H7 (cell line): ENCODE measurements at places on chromosomes 16 and 17.

DNA sequence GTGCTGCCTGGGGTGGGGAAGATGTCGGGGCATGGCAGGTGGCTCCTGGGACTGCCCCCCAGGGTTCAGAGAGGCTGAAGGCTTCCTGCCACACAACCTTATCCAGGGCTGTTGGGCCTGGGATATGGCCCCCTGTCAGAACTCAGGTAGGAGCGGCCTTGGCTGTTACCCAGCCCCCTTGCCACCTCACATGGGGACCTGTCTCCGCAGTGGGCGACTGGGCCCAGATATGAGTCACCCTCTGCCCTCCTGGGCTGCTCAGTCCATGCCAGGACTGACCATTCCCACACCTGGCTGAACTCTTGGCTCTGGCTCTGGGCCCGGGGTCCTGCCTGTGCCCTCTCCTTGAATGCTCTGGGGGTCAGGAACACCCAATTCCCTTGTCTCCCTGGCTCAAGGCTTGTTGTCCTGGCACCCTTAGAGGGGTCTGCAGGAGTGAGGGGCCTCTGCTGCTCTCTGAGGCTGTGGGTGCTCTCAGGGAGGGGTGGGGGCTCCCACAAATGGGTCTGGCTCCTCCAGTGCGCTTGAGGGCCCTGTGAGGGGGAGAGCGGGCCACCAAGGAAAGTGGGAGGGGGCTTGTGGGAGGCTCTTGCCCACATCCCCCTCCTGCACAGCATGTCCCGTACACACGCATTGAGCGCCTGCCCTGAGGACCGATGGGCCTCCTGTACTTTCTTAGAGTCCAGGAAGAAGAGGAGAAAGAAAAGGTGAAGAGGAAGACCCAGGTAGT, 36.0 kb downstream of the LGALS9 start:
- peak; percentile 17 for DNase-seq

DNA sequence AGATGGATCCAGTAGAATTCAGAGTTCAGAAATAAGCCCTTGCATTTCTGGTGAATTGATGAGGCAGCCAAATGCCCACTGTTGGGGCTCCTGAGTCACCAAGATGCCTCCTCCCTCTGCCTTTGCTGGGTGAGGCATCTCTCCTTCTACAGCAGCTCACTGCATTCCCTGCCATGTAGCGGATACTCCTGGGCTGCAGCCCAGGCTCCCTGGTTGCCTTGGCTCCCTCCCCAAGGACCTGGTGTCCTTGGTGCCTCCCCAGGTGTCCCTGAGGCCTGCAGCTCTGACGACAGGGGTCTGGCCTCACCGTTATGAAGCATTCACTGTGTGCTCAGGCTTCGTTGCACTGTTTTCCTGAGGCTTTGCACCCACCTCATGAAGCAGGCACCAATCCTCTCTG, 7.7 kb downstream of the RAP1GAP2 start:
- DNase-seq, result no peak

- DNase-seq, result no peak
Observed at GRCh38 chr17:18980682-18981334, 23.8 kb downstream of the FAM83G start.

- peak; percentile 84 for DNase-seq
Observed at GRCh38 chr17:75288770-75289114, 491 bp downstream of the SLC25A19 start.

- DNase-seq, result peak; percentile 61
Observed at GRCh38 chr16:14284930-14285512, 213.9 kb downstream of the MRTFB start.

- no peak for DNase-seq
Observed at GRCh38 chr16:89712274-89712781, 8.4 kb downstream of the VPS9D1 start.

- DNase-seq, result no peak
Observed at GRCh38 chr16:87086156-87086555, 231.0 kb downstream of the C16orf95 start.

DNA sequence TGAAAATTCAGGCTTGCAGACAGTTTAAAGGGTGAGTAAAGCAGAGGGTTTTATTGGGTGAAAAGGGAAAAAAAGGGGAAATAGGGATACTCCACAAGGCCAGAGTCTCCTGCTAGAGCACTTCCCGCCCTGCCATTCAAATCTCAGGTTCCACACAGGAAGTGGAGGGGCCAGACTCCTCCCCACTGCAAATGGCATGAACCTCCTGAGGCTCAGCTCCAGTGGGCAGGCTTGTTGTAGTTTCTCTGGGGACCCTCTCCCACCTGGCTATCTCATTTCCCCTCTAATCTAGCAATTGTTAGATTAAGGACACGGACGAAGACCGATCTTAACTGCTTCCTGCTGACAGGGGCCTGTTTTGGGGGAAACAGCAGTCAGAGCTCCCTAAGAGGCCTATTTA, 43.4 kb downstream of the TAOK1 start:
- no peak for DNase-seq

GRCh38 chr17:5516060-5516792, 29.9 kb downstream of the MIS12 start:
- DNase-seq, result no peak

GRCh38 chr16:64013856-64014255, 1108.0 kb downstream of the CDH11 start:
- DNase-seq, result no peak

GRCh38 chr17:63082273-63082861, 116.3 kb downstream of the TANC2 start:
- DNase-seq, result no peak
